ENCODE measurements at places on chromosomes 5 and 9.

DNA sequence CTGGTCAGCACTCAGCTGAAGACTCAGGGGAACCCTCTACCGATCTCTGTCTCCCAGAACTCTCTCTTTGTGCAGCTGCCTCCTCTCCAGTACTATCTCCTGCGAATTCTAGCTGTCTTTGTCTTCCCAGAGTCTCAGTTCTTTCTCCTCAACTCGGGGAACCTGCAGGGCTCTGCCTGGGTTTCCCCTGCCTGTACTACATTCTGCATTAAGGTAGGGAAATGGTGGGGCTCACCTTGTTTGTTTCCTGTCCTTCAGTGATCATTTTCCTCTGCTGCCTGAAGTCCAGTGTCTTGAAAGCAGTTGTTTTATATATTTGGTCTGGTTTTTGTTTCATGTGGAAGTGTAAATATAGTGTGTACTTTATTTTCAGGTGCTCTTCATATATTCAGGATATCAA is 43.1 kb upstream of the IGFBPL1 start:
- DNase-seq = no peak

DNA sequence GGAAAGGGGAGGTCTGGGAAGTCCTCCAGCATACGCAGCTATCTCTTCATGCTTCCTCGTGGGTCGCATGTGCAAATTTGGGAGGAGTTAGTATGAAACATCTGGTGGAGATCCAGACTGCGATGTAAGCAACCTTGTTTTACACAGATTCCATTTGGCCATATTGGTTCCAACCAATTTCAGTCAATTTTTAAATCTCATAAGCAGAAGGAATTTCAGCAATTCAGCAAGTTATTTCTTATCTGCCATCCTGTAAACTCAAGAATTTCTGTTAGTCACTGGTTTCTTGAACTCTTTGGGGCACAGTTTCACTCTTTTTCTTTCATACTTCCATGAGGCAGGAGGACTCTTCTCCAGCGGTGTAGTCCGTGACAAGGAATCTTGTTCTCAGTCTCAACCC is 130.4 kb upstream of the CLINT1 start:
- no peak for DNase-seq

DNA sequence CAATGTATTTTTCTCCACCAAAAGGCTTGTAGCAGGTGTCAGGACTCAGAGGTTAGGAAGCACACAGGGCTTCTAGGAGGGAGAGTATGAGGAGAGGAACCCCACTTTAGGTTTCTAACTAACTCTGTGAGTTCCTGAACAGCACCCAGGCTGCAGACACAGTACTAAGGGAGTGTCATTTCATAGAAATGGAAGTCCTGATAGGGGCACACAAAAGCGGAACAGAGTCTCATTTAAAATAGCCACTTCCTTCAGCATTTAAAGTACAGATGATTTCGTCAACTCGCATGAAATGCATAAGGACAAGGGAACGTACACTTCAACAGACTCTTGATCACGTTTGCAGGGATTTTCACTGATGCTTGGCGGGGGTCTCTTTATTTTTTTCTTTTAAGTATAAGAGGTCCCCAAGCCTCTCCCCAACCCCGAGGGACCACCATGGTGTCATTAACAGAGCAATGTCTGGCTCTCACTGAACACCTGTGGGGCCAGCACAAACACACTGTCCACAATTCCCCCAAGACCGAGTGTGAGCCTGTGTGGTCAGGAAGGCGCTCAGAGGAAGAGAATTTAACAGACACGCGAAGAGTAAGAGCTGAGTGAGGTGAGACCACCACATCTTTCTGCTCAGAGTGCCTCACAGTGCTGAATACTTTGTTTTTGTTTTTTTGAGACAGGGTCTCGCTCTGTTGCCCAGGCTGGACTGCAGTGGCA is 82.3 kb downstream of the SECISBP2 start:
- no peak for DNase-seq

- no peak for DNase-seq
Observed at GRCh38 chr9:108963459-108964143, 29.4 kb downstream of the ABITRAM start.

DNA sequence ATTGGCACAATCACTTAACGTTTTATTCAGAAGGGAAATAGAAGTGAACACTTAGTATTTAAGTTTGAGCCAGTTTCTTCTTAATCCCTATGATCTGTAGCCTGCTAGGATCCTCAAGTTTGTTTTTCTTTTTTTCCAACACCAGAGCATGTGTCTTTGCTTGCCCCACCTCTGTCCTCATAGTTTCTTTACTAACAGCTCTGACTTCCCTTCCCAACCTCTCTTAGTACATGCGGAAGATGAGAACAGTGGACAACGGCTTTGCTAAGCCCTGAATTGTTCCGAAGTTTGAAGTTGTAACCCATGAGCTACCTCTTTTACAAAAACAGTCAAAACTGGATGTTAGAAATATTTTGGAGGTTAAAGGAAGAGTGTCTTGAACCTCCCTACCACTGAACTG is 61.7 kb upstream of the TAF11L2 start:
- DNase-seq = no peak

DNA sequence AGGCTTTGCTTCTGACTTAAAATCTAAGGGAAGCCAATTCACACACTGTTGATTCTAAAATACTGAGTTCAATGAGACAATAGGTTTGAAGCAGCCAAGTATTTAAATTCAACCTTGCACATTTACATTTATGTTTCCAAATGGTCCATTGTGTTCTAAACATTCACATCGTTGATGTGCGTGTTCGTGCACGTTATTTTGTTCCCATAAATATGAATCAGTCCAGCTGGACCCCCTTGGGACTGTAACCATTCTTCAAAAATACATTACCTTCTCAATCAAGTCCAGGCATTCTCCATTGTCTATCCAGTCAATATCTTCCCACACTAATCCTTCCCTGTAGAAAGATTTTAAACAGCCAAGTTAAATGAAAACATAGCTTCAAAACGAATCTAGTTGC is 146.4 kb upstream of the RETREG1 start:
- no peak for DNase-seq

GRCh38 chr5:7668161-7668560 is 182.8 kb downstream of the CFAP90 start:
- DNase-seq = no peak

- DNase-seq = no peak
Observed at GRCh38 chr5:93219641-93220145, 361.3 kb downstream of the NR2F1-AS1 start.

- no peak for DNase-seq
Observed at GRCh38 chr5:96963267-96963666, 27.4 kb downstream of the LNPEP start.
